Esophagus squamous epithelium (tissue), 5 donors: ENCODE measurements at places on chromosomes 5 and 9.

GRCh38 chr5:132254321-132254977 is 3.0 kb upstream of the PDLIM4 start:
- no peak for DNase-seq

GRCh38 chr9:13705373-13705772 is 425.9 kb upstream of the MPDZ start:
- no peak for DNase-seq

- DNase-seq, result no peak
Observed at GRCh38 chr5:123156577-123157296, 67.7 kb downstream of the PRDM6 start.

DNA sequence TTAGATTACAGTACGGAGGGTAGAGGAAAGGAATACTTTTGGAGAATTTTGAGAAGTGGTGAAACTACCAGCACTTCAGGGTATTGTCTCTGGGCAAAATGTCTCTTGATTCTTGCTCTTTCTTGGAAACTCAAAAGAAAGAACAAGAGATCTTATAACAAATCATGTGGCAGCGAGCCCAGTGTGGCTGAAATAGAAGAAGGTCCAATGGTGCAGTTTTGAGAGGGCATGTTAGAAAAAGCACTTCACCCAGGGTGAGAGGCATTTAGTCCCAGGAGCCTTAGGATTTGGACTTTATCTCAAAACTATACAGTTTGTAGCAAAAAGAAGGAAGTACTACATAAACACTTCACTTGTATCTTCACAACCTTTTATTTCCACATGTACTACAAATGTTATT is 39.4 kb downstream of the NNT start:
- DNase-seq, result no peak

GRCh38 chr5:35046774-35047173 is 975 bp downstream of the AGXT2 start:
- no peak for DNase-seq

- no peak for DNase-seq
Observed at GRCh38 chr5:131223751-131224386, 40.0 kb upstream of the CDC42SE2 start.

- DNase-seq, result no peak
Observed at GRCh38 chr9:1051584-1052275, 1.6 kb downstream of the DMRT2 start.

GRCh38 chr9:76419782-76420380 is 25.7 kb upstream of the RFK start:
- no peak for DNase-seq

- peak; percentile 14 for DNase-seq
Observed at GRCh38 chr9:87725900-87726709, at the start of gene CTSL. Gene CTSL, plus strand, starts transcription at chr9:87726119. Its CDS starts 1,485 bp downstream, at chr9:87727604.

GRCh38 chr9:69357030-69357775 is 32.2 kb downstream of the ENTREP1 start:
- DNase-seq, result no peak

- no peak for DNase-seq
Observed at GRCh38 chr9:38088006-38088925, 19.2 kb upstream of the SHB start.

DNA sequence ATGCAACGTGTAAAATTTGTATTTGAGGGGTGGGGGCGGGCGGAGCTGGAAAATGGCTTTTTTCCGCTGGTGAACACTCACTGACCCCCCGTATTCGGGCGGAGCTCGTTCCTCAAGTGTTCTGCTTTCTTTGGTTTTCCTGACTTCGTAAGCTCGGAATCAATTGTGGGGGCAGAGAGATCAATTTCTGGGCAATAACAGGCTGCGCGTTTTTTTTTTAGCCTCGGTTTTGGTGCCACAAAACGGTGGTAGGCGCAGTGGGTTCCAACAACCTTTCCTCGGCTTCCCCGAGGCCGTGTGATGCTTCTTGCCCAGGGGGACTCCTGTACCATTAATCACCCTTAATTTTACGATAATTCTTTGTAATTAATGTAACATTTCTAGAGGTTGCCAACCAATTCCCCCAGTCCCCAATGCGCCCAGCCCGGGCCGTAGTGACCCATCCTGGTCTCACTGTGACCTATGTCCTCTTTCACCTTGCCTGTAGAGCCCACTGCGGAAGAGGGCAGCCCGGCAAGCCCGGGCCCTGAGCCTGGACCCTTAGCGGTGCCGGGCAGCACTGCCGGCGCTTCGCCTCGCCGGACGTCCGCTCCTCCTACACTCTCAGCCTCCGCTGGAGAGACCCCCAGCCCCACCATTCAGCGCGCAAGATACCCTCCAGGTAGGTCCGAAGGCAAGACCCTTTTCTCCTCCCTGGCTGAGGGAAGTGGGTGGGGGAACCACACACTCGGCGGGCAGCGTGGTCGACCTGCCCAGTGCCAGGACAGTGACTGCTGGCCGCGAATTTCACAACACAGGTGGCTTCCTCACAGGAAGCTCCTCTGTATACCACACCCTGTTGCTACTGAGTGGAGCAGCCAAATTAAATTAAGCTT is 3.7 kb downstream of the NR4A3 start:
- DNase-seq, result no peak

- DNase-seq, result no peak
Observed at GRCh38 chr9:131319486-131319885, 30.0 kb downstream of the PLPP7 start.

DNA sequence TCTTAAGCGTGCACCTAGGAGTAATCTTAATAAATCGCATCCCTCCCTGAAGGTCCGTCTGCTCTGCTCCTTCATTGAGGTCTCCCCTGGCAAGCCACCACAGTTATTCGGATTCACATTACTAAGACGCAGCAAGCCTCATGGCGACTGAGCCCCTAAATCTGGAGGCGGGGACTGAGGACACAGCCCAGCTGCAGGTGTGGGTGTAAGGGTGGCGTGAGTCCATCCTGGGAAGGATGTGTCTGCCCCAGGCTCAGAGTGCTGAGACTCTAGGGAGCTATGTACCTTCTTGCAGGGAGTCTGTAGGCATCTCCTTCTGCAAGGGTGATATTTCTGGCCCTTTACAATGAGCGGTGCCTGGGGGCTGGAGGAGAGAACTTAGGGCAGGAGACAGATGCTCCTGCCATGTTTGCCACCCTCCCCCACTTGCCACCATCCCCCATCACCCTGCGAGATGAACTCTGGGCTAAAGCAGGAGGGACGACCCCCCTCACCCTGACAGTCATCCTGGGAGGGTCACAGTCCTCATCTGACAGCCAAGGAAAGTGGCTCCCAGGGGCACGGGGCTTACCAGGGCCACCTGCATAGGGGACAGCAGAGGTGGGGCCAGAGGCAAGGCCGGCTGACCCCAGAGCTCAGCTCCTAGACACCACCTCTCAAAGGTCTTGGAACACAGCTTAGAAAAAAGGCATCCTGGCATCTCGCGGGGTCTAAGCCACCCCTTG is 76.4 kb upstream of the FCN1 start:
- DNase-seq, result no peak

DNA sequence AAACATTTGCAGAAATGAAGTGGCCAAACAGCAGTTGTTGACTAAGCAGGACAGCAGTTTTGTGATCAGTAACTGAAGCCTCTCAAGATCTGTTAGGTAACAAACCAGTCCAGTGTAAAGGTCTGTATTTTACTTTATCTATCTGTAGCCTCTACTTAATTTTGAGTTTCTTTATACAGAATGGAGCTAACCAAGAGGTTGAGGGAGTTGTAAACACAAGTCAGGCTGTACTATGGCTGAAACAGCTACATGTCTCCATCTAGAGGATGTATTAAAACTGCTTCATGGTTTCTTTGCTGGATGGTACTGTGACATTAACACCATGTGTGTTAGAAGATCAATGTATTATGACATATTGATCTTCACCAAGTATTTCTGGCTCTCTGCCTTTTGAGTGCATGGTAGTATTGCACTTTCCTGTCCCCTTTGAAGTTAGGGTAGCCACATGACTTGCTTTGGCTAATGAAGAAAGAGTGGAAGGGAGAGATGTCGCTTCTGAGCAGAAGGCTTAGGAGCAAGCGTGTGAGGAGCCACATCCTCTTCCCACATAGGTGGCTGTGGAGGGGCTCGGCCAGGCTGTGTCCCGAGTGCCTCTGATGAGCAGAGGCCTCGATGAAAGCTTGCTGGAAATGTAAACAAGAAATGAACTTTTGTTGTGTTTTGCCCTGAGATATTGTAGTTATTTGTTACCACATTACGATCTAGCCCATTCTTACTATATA is 105.6 kb upstream of the PCA3 start:
- DNase-seq, result no peak

DNA sequence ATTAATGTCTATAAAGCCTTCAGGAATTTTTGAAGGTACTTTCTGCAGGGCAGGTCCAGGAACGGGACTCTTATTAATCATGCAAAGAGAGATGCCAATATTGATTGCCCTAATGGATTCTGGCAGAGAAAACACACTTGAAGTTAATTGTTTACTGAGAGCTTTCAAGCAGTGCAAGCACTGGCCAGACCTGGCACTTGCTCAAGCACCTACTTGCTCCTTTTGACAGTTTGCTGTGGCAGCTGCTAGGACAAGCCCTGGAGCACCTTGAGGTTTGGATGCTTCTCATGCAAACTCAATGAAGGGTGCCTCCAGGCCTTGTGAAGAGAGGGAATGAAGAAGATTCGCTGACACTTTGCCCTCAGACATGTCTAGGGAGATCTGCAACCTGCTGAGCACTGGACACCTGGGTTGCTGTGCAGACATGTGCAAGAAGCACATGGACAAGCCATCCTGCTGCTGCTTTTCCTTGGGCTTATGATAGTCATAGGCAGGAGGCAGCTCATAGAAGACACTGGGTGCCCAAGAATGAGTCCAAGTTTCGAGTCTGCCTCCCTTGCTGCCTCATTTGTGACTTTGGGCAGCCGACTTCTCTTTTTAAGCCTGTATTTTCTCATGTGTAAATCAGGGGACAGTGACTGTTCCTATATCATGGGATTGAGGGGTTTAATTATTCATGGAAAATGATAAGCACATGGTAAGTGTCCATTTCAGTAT is 88.8 kb upstream of the EQTN start:
- no peak for DNase-seq

GRCh38 chr5:52690236-52690768 is 97.4 kb upstream of the ITGA1 start:
- no peak for DNase-seq

GRCh38 chr9:136519263-136520052 is 26.4 kb downstream of the NOTCH1 start:
- DNase-seq, result no peak

DNA sequence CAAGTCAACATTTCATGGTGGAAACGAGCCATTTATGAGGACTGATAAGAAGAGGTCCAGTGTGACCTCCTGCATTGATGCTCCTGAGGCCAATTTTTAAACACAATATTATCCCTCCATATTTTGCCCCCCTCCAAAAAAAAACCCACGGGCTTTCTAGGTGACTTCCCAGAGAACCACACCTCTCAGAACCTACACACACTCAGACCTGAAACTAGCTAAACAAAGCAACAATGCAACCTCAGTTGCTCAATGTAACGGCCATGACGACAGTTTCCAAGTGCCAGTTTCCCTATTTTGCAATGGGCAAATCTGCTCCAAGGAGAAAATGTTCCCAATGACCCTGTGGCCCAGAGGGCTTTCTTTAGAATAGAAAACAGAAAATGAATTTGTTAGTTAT is 3.5 kb downstream of the NRG2 start:
- DNase-seq, result no peak

DNA sequence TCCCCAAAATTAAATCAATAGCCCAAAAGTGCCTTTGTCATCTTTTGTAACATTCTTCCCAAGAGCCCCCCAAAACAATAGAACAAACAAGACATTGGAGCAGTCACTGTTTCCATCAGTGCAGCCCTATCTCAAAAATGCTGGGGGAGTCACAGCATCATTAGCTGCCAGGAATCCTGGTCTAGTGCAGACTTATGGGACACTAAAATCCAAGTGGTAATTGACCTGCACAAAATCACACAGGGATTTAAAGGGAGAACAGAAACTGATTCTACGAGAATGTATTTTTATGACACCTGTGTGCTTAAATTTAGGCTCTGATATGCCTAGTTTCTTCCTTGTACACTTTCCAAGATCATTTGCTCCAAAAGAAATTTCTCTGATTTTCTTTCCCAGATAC is 172.9 kb downstream of the GLIS3 start:
- DNase-seq, result no peak

- DNase-seq, result no peak
Observed at GRCh38 chr5:36150676-36151433, 832 bp downstream of the LMBRD2 start.

GRCh38 chr5:177189416-177189815 is 55.8 kb downstream of the NSD1 start:
- DNase-seq, result no peak

GRCh38 chr5:92917044-92917443 is 664.0 kb downstream of the NR2F1-AS1 start:
- DNase-seq, result no peak

DNA sequence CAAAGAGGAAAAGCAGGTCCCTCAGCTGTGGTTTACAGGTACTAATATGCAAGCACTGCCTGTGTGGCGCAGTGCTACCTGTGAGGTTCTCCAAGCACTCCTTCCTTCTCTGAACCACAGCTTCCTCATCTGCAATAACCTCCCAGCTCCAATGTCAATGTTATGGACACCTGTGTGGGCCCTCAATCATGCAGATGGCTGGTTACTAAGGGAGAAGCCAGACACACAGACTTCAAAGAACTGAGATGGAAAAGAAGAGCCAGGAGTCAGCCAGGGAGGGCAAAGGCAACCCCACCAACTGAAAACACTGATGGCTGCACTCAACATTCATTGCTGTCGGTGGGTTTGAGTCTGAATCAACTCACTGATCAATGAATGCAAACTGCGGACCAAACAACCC is 77.7 kb downstream of the NR6A1 start:
- no peak for DNase-seq

DNA sequence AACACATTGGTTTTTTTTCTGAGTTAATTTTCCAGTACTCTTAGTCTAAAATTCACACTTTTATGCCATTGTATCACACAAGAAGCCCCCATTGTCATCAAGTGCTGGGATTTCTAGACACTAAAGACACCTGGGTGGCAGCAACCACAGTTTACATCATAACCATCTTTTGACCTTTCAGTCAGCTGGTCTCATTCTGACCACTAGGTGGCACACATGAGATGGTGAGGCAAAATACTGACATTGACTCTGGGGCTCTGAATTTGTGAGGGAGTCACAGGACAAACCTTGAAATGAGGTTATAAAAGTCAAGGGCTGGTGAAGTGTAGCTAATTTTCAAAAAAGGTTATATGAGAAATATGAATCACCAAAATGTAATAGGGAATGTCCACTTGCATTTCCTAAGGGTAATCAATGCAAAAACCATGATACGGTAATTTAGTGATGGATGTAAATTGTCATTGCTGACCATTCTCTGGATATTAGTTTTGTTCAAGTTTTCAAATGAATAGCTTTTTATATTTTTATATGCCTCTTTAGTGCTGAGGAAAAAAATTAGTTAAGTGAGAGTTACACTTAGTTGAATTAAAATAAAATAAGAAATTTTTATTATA is 229.4 kb downstream of the DMAC1 start:
- no peak for DNase-seq

GRCh38 chr5:67240846-67241245 is 44.2 kb upstream of the CD180 start:
- DNase-seq, result no peak

- DNase-seq, result no peak
Observed at GRCh38 chr5:19189176-19189575, 798.8 kb downstream of the CDH18 start.
